IMR-90 (cell line): ENCODE measurements at places on chromosomes 7 and 10.

- DNase-seq = peak; percentile 85
Measured at GRCh38 chr10:91198781-91199180, 21.7 kb upstream of the PCGF5 start.

- DNase-seq = no peak
Measured at GRCh38 chr10:75095631-75096030, 15.8 kb upstream of the SAMD8 start.

- peak; percentile 19 for DNase-seq
Measured at GRCh38 chr10:15585303-15585715, 134.4 kb downstream of the ITGA8 start.

DNA sequence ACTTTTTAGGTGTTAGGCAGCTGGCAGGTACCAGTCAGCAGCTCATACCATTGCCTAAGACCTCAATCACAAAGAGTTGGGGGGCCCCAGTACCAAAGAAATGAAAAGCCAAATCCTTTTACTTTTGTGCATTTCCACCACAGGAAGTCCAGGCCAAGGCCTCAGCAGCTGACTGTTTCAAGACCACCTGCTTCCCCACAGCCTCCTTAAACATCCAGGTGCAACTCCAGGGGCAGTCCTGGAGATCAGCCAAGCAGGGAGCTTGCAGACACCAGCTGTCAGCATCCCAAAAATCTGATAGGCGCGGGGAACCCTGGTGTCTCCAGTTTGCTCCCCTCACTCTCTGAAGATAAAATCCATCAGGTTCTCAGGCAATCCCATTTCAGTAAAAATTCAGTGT, 91.5 kb upstream of the EFCAB10 start:
- DNase-seq = no peak

DNA sequence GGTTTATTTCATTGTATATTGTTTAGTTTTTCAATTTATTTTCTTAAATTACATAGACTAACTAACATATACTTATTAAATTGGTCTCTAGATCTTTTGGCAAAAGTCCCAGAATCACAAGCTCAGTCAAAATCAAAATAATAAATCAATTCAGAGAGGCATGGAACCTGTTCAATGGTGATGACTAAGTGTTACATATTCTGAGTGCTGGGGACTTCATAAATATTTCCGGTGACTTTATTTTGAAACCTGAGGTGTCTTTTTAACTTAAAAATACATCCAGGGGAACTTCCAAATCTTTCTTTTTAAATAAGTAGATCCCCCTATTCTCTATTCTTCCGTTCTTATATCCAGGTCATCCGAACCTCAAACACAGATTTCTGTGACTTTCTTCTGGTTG, 89.6 kb upstream of the ZNF804B start:
- DNase-seq = no peak

DNA sequence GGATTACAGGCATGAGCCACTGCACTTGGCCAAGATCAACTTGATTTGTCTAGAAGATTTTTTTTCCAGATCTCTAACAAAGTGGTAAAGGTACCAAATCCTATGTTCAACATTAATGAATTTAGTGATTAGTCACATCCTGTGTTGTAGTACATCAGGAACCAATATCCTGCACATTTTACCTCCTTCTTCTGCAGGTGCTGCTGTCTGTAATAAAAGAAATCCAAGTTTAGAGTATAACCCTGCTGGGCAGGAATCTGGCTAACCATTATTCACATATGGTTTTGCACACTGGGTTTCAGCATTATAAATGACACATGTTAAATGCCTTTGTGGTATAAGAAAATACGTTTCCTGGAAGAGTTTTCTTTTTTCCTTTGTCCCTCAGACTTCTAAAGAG, 10.8 kb downstream of the PARD3 start:
- DNase-seq = peak; percentile 10

GRCh38 chr10:103541616-103542015, 48.1 kb downstream of the NEURL1 start:
- DNase-seq = no peak

- no peak for DNase-seq
Measured at GRCh38 chr10:51314481-51314880, 240.2 kb downstream of the PRKG1 start.

- DNase-seq = no peak
Measured at GRCh38 chr7:101635484-101635883, 6.4 kb upstream of the MYL10 start.

DNA sequence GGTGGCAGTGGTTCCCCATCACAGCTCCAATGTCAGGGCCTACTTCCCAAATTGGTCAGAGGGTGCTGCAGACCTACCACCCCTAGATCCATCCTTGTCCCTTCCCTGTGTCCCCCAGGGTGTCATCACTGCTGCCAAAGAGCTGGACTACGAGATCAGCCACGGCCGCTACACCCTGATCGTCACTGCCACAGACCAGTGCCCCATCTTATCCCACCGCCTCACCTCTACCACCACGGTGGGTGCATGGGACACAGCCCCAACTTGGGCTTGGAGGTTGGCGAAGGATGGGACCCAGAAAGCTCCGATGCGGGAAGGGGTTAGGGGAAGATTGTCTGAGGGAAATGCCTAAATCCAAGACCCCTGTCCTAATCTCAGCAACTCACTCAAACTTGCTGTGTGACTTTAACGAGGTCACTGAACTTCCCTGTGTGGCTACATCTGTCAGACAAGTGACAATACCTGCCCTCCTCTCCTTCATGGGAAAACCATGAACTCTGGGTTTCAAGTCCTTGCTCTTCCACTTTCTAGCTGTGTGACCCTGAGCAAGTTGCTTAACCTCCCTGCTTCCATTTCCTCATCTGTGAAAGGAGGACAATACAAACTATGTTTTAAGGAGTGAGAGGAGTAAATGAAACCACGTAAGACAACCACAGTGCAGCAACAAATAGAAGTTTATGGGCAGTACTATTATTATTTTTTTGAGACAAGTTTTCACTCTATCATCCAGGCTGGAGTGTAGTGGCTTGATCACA, 4.9 kb upstream of the VSIR start:
- no peak for DNase-seq

GRCh38 chr7:98619450-98620321, 2.6 kb downstream of the NPTX2 start:
- DNase-seq = peak; percentile 1

GRCh38 chr10:28214219-28214618, 88.6 kb downstream of the MPP7 start:
- DNase-seq = no peak

- DNase-seq = no peak
Measured at GRCh38 chr10:44922021-44922420, 10.9 kb downstream of the TMEM72 start.

GRCh38 chr7:12423997-12424745, 20.5 kb upstream of the VWDE start:
- DNase-seq = no peak

DNA sequence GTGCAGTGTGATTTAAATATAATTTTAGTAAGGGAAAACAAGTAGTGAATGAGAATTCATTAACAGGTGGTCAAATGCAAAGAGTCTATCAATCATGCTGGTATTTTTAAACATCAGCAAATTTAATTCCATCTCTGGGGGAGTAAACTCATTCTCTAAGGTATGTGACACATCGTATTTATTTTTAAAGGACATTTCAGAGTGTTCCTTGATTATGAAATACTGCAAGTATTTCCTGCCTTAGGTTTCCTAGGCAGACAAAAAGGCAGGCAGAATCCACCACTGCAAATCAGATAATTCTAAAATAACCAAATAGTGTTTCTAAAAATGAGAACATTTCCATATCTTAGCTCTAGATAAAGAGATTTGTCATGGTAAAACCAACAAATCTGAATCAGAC, 193.8 kb downstream of the LRRTM3 start:
- no peak for DNase-seq

DNA sequence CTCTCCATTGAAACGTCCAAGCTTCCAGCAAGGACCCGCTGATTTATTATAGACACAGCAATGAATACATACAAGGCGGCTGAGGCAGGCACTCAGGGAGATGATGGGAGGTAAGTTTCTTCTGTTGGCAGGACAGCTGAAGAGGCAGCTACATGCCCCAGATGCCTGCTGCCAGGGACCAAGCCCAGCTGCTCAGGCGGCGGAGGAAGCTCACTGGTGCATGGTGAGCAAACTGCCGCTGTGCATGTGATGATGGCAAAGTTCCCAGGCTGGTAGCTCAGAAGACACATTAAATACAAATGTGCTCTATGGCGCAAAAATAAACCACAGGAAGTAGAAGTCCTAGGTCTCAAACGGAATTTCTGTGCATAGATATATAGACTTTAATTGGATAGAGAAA, 2.3 kb downstream of the DNTT start:
- no peak for DNase-seq

- peak; percentile 82 for DNase-seq
Measured at GRCh38 chr10:21732067-21732772, 198.2 kb downstream of the MLLT10 start.

- DNase-seq = no peak
Measured at GRCh38 chr7:47271749-47272148, 310.2 kb downstream of the TNS3 start.

- no peak for DNase-seq
Measured at GRCh38 chr10:49281461-49281860, 17.5 kb upstream of the C10orf71 start.
